ENCODE measurements at places on chromosomes 1 and 21.

GRCh38 chr1:4375812-4376211, 278.6 kb upstream of the AJAP1 start:
- no peak for DNase-seq

- peak; percentile 83 for DNase-seq
Measured at GRCh38 chr1:10755970-10756521, 40.4 kb downstream of the CASZ1 start.

- no peak for DNase-seq
Measured at GRCh38 chr1:171286032-171286705, 27.8 kb upstream of the FMO4 start.

GRCh38 chr21:38831526-38832467, 26.1 kb downstream of the ETS2 start:
- DNase-seq, result peak; percentile 95

DNA sequence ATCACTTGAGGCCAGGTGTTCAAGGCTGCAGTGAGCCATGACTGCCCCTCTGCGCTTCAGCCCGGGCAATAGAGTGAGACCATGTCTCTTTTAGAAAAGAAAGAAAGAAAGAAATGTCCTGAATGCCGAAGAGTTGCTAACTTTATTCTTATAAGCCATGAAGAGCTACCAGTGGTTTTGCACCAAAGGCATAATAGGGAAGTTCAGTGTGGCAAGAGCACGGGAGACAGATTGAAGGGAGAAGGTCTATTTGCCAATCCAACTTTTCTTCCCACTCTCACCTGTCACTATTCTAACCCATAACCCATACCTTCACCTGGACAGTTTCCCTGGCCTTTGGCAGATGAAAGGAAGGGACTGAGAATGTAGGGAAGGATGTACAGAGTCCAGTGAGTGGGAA, 4.4 kb upstream of the PEA15 start:
- DNase-seq, result no peak

GRCh38 chr1:3586986-3587759, 24.1 kb downstream of the MEGF6 start:
- no peak for DNase-seq
